ENCODE measurements at places on chromosomes 16 and 17. TPM values are rescaled to one million over a fixed set of nuclear protein-coding genes. Genes with fewer than 3 reads are reported as not detected.

DNA sequence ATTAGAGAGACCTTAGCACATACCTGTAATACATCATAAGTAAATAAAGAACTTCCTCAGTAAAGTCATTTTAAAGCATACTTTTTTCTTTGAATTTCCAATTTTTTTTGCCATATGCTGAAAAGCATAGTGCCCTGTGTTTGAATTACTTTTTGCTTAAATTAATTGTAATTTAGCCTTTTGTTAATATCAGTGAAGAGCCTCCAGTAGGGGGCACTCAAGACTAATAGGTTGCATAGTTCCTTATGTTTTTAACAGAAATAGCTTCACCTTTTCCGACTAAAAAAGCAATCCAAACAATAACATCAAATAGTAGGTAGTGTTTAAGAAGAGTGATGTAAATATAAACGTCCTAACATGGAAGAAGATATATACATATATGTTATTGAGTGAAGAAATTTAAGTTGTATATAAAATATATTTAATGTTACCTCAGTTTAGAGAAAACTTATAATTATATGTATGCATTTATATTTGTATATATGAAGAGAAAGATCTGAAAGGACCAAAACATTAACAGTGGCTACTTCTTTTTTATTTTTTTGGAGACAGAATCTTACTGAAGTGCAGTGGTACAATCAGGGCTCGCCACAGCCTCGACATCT is 18.6 kb downstream of the RAD51C start:
- peak; percentile 24 for DNase-seq

SMIM36 gene
- total RNA-seq, result not detected

DNA sequence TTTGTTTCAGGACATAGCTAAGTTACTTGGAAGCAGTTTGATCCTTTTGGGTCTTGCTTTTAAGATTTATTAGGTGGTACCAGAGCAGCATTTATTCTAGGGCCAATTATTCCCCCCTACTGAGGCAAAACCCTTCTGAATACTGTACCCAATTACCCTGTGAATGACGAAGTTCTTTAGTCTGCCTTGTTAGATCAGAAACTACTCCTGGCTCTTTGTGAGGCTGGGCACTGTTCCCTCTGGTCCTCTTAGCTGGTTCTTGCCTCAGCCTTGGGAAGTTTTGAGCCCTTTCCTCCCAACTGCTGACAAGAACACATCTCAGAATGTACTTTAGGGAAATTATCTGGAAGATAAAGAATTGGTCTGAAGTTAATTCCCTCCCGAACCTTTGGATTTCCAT is 115.6 kb downstream of the CDK5R1 start:
- DNase-seq, result no peak

- DNase-seq, result no peak
These were observed 5.0 kb upstream of the TRAF4 start for GRCh38 chr17:28738680-28739384.

GRCh38 chr17:47279062-47279801 is 25.6 kb downstream of the ITGB3 start:
- no peak for DNase-seq

EFNB3 gene
- total RNA-seq, result not detected

GRCh38 chr17:37701496-37701898 is 43.4 kb downstream of the HNF1B start:
- peak; percentile 13 for DNase-seq

NKD1 gene
- total RNA-seq, result 1.2 TPM

FA2H gene
- total RNA-seq, result not detected

GRCh38 chr16:48904333-48904732 is 294.4 kb upstream of the N4BP1 start:
- no peak for DNase-seq

GRCh38 chr17:30347488-30347887 is 13.6 kb upstream of the TMIGD1 start:
- no peak for DNase-seq

DNA sequence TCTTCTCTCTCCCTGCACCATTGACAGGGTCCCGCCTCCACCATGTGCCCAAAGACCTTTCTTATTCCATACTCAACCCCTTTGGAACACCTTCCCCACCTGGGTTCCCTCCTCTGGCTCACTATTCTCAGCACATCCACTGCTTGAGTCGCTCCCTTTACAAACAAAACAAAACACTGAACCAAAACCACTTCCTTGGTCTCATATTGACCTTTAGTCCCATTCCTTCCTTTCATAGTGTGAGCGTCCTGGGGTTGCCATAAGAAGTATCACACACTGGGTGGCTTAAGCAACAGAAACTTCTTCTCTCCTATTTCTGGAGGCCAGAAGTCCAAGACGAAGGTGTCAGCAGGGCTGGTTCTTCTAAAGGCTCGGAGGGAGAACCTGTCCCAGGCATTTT is 6.1 kb upstream of the TNRC6C start:
- no peak for DNase-seq

DNA sequence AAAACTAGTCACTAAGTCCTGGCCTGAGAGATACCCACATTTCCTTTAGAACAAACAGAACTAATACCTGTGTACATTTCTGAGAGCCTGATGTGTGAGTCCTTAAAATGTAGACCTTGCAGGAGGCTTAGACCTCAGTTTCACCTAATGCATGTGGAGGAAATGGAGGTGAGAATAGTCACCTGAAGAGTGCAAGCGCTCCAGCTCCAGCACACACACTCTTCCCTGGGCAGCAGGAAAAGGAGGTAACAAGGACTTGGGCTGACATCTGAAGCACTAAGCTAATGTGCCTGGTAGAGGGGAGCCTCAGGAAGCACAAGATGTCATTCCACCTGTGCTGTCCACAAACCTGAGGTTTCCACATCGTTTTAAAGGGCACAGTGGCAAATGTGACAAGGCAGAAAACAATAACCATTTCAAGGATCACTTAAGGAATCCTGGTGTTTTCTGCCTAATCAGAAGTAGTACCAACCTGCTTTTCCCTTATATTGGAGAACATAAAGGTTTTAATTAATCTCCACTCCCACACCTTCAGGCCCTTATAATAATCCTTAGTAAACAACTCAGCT is 17.2 kb upstream of the RSL1D1 start:
- DNase-seq, result no peak

DNA sequence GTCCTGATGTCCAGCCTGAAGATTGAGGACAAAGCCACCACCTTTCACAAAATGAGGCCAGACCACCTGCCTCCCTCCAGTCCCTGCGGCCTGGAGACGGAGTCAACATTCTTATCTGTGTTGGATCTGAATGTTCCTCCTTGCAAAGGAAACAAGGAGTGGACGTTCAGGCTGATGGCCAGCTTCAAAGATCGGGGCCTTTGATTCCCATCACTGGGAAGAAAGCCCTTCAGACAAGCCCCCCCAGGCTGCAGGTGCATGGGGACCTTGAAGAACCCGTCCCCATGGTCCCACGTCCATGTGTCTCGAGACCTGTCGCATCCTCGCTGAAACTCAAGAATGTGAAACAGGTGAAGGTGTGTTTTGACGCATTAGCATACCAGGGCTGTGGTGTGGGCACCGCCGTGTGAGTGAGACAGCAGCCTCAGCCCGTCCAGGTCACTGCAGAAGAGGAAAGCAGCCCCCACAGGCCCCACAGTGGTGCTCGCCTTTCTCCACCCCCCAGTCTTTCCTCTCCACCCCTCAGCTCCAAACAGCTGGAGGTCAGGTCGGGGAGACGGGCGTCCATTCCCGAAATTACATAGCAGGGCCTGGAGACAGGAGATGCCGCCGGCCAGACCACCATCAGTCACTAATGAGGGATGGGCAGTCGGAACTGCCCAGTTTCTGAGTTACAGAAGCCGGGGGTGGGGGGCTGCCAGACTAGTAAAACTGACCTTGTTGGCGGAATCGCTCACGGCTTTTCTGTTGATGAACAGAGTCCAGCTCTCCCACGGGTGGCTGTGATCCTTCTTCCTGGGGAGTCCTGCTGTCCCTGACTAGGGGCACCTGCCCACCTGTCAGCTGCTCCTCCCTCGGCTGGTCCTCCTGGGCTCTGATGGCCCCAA is 877 bp upstream of the CSNK1D start:
- no peak for DNase-seq

DNA sequence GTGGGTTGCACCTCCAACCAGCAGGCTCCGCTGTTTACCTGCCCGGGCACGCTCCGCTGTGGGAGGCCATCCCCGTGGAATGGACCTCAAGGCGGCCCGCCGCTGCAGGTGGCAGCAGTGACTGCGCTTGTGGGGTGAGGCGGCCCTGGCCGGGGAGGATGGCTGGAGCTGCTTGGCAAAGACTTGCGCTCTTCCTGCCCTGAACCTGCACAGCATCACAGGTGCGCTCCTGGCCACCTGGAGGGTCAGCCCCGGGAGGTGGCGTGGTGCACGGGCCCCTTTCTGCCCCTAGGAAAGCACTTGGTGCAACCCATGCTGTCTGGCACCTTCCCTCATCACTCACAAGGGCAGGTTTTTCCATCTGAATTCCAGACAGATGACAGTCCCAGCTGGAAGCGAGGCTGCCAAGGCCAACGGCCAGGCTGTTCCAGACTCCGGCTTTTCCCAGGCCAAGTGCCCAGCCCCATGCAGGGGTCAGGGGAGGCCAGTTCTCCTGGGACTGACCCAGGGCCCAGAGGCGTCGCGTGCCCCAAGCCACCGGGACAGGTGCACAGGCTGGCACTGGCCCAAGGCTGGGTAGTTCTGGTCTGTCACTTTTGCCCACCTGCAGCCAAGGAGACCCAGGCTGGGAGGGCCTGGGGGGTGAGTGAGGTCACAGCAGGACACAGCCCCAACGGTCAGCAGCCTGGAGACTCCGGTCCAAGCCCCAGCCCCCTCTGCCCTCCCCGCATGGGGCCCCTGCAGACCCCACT is 13.3 kb downstream of the UTS2R start:
- DNase-seq, result no peak

SYNGR3 gene
- total RNA-seq, result 3.6 TPM

DNA sequence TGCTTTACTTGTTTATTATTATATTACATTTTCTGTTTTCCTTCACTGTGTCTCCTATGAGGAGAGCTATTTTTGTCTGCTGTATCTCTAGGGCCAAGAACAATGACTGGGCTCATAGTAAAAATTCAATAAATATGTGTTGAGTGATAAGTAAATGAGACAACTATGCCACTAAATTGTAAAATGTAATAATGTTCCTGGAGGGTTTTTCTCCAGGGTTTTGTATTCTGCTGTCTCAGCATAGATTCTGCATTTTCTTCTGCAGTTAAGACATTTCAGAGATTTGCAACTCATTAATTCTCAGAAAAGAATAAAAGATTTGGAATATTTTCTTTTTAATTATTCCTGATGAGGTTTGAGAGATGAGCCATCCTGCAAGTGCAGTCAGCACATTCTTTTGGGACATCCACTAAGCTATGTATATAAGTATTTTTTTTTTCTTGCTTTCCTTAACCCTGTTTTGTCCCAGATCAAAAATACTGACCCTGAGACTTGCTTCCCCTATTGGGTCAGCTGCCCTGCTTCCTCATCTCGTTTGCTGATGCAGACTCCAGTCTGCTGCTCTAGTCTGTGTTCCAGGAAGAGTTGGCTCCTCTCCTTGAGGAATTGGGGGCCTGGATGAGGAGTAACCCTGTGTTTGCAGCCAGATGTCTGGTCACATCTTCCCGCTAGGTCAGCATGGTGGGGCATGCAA is 122.9 kb downstream of the ABCA8 start:
- no peak for DNase-seq
